CD14-positive monocyte (primary cell): ENCODE measurements at places on chromosomes 12 and 14.

DNA sequence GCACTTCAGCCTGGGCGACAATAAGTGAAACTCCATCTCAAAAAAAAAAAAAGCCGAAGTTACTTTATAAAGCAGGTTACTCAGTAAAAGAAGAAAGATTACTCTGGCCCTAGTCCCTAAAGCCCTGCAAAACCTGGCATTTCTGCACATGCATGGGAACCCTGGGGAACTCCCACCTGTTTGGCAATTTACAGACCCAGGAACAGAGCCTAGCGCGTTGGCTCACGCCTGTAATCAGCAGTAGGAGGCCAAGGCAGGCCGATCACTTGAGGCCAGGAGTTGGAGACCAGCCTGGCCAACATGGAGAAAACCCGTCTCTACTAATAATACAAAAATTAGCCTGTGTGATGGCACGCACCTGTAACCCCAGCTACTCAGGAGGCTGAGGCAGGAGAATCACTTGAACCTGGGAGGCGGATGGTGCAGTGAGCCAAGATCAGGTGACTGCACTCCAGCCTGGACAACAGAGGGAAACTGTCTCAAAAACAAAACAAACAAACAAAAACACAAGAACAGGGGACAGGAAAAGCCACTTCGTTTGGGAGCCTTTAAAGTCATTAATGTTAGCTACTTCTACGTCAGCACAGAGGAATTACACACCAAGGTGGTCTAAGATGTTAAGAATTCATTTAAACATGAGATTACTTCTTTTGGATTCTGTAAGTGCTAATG is 34.1 kb upstream of the SPTSSA start:
- DNase-seq = no peak

GRCh38 chr12:132364348-132364902 is 35.0 kb upstream of the GALNT9 start:
- DNase-seq = no peak

GRCh38 chr12:43336962-43337555 is 214.9 kb downstream of the ADAMTS20 start:
- DNase-seq = no peak

DNA sequence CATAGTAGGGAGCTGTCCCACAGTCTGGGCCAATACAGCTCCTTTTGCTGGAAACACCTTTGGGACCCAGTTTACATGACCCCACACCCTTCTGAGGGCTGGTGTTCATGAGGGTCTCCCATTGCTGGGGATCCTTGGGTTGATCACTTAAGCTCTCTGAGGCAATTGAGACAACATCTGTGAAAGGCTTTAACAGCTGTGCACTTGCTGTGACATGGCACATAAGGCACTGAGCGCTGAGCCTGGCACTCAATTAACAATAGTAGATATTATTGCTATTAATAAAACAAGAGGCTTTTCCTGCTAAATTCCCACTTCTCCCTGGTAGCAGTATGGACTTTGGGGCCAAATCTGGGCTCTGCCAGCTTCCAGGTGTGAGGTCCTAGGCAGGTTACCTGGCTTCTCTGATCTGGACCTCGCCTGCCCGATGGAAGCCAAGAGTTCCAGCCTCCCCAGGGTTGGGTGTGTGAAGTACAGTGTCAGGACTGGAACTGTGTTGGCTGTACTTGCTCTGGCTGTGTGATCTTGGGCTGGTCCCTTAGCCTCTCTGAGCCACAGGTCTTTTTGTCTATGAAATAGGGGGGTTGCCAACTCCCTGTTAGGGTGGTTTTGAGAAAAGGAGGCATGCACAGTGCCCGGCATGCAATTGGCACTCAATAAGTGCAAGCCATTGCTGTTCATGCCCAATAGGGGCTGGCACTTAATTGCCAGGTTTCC is 3.1 kb downstream of the SH2B3 start:
- no peak for DNase-seq

- no peak for DNase-seq
Measured at GRCh38 chr14:90714811-90715210, 101.4 kb downstream of the TTC7B start.

GRCh38 chr12:47860279-47860841 is 40.7 kb upstream of the HDAC7 start:
- no peak for DNase-seq

- no peak for DNase-seq
Measured at GRCh38 chr12:47268501-47269454, 189.0 kb upstream of the AMIGO2 start.

- no peak for DNase-seq
Measured at GRCh38 chr12:27523305-27523641, 733 bp upstream of the PPFIBP1 start.

- DNase-seq = no peak
Measured at GRCh38 chr14:58912799-58913432, 275.2 kb downstream of the DACT1 start.

DNA sequence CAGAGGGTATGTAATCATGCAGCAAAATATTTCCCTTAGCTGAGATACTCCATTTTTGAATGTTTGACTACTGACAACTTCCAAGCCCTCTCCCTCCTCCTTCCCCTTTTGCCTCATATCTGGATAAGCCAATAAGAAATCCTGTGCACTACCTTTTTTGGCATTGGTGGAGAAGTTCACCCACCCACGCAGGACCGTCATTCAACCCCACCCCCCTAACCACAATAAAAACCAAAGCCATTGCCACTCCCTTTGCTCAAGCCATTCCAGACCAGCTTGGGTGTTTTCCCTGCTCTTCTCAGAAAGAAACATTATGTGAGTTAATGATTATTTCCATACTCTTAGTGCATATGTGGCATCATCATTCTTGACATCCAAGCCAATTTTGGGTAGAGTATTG is 176.7 kb downstream of the PTPN11 start:
- DNase-seq = peak; percentile 2

DNA sequence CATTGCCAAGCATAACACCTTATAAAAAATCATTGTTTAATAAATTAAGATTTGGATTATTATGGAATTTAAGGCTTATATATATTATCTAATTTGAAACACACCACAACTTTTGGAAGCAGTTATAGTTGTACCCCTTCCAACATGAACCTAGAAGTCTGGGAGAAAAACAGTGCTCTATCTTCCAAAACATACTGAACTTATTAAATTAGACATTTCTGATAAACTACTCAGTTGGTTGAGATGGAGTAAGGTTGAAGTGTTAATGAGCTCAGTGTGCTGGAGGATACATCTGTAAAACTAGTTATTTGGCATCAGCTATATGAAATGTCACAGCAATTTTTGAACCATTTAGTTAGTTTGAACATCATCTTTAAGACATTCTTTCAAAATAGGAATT is 227.4 kb downstream of the ALX1 start:
- no peak for DNase-seq

DNA sequence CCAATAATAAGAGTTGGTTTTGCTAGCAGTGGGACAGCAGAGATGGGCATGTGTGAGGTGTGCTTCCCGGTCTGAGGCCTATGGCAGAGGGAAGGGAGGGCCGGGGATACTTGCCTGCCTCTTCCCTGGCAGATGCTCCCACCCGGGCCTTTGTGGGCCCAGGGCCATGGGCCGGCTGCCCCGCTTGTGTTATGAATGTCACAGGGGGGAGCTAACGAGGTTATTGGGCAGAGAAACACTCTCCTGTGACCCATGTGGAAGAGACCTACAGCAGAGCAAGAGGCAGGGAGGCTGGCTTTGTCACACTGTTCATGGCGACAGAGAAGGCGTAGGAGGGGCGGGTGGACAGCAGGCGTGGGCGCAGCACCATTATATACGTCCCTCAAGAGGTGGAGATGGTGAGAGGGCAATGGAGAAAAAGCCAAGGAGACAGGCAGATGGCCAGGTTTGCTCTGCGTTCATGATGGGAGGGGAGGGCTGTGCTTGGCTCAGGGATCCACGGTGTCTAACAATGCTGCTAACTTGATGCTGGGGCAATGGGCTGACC is 13.3 kb downstream of the CCND2 start:
- DNase-seq = no peak

- DNase-seq = no peak
Measured at GRCh38 chr12:16175840-16176239, 101.6 kb downstream of the SLC15A5 start.

DNA sequence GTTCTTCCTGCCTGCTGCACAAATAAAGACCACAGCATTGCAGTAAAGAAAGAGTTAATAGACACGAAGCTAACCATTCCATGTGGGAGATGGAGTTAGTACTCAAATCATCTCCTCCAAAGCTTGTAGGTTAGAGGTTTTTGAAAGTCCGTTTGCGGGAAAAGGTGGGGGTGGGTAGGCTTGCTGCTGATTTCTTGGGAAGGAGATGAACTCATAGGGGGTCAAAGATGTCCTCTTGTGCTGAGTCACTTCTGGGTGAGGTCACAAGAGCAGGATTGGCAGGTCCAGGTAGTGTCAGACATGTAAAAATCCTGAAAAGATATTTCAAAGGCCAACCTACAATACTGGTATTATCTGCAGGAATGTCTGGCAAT is 66.4 kb downstream of the PTHLH start:
- DNase-seq = no peak

- DNase-seq = no peak
Measured at GRCh38 chr12:12892681-12893141, 1.3 kb downstream of the GPRC5A start.

DNA sequence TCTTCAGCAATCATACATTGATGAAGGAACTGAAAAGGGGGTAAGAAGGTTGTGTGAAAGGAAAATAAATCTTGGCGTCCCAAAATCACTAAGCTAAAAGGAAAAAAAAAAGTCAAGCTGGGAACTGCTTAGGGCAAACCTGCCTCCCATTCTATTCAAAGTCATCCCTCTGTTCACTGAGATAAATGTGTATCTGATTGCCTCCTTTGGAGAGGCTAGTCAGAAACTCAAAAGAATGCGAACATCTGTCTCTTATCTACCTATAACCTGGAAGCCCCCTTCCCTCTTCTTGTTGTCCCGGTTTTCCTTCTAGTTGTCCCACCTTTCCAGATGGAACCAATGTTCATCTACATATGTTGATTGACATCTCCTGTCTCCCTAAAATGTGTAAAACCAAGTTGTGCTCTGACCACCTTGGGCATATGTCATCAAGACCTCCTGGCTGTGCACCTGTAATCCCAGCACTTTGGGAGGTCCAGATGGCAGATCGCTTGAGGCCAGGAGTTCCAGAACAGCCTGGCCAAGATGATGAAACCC is 53.1 kb downstream of the RESF1 start:
- no peak for DNase-seq
